ENCODE measurements at places on chromosomes 2 and 18.

DNA sequence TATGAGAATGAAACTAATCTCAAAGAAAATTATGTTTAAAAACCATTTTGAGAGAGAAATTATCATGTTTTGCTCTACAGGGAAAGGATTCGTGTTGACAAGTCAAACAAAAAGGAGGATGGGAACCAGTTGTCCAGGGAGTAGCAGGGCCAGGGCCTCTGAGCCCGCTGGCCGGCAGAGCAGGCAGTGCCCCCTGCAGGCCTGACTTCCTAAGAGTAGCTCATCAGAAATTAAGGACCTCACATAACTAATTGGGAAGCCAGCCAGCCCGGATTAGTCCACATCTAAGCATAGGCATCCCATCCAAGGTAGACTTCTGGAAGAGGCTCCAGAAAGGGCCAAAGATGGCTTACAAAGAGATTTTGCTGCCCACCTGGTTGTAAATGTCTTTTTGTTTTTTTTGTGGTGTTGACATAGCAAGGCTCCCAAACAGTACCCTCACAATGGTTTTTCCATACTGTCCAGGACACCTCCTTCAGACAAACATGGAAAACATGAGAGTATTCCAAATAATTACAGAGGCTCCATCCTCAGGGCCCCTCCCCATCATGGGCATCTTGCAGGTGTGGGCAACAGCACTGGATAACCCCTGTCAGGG lies 241.2 kb upstream of the TANK start:
- peak; percentile 41 for DNase-seq

DNA sequence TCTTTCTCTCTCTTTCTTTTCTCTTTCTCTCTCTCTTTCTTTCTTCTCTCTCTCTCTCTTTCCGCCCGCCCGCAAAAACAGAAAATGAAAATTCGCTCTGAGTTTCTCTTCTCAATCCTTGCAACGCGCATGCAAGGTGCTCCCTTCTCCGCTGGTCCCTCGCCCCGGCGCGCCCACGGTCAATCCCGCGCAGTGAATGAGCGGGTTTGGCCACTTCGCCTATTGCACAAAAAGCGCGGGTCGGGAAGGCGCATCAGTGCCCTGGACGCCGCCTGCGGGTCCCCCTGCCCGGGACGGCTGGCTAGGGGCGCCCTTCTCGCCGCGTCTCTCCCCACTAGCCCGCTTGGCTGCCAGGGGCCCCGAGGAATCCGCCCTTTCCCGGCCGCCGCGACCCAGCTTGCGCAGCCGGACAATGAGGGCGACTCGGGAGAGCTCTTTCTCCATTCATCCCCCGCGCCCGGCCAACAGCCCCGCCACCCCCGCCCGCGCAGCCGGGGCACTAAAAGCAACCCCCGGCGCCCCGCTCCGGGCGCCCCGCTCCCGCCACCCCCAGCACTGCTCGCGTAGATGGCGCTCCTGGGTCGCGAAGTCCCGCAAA lies 706 bp downstream of the LAMA1 start:
- no peak for DNase-seq

DNA sequence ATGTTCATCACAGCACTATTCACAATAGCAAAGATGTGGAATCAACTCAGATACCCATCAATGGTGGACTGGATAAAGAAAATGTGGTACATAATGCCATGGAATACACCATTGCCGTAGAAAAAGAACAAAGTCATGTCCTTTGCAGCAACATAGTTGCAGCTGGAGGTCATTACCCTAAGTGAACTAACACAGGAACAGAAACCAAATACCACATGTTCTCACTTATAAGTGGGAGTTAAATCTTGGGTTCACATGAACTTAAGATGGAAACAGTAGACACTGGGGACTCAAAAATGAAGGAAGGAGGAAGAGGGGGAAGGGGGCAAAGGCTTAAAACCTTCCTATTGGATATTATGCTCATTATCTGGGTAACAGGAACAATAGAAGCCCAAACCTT lies 228.1 kb upstream of the RAB6C start:
- no peak for DNase-seq

GRCh38 chr2:175445281-175445680 lies 263.8 kb upstream of the ATP5MC3 start:
- no peak for DNase-seq

DNA sequence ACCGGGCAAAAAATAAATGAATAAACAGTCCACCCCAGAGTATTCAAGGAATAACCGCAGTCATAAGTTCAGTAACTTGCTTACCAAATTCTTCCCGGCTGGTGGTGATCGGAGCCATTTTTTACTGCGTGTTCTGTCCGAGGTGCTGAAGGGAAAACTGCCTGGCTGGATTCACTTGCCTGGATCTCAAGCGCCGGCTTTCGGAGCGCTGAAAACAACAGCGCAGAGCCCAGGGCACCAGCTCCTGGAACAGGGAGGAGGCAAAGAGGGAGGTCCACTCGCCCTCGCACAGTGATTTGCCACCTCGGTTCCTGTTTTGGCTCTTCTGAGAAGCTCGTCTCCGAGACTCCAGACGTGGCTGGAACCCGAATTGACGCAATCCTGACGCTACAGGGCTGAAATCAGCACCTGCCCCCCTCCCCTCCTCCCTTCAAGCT lies at the start of gene SYT4:
TSS of gene SYT4 (minus strand) at position 327 of the 437 bp plus-strand sequence. CDS start at position 118, 209 bp downstream.
- no peak for DNase-seq

GRCh38 chr2:216350214-216350791 lies 22.0 kb downstream of the MARCHF4 start:
- peak; percentile 48 for DNase-seq

DNA sequence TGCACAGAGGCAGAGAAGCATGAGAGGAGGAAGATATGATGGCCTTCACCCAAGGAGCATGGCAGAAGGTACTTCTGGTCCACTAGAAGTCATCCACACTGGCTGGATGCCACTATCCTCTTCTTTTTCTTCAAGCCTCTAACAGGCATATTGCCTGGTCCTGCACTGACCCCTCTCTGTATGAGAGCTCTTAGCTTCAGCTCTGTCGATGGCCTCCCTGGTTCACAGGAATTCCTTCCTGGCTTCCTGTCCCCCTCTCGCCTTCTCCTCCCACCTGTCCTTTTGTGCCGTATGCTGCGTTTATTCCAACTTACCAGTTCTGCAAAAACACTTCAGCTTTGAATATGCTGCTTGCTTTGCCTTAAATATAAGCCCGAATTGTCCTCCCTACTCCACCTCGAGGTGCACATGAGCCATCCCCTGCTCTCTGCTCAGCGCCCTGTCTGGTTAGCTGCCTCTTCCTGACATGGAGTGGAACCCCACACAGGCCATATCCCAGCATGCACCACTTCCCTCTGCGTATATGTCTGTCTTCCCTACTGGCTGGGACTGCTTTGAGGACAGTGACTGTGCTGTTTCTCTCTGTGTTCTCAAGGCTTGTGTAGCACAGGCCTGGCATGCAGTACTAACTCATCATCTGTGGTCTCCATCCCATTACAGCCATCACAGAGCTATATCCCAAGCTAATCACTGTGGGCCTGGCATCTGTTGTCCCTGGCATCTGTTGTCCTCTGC lies 474.9 kb downstream of the EIPR1 start:
- DNase-seq: no peak

GRCh38 chr2:181750305-181750704 lies 70.0 kb upstream of the NEUROD1 start:
- DNase-seq: no peak

- DNase-seq: no peak
Measured at GRCh38 chr2:140201572-140201971, 1421.4 kb upstream of the NXPH2 start.

DNA sequence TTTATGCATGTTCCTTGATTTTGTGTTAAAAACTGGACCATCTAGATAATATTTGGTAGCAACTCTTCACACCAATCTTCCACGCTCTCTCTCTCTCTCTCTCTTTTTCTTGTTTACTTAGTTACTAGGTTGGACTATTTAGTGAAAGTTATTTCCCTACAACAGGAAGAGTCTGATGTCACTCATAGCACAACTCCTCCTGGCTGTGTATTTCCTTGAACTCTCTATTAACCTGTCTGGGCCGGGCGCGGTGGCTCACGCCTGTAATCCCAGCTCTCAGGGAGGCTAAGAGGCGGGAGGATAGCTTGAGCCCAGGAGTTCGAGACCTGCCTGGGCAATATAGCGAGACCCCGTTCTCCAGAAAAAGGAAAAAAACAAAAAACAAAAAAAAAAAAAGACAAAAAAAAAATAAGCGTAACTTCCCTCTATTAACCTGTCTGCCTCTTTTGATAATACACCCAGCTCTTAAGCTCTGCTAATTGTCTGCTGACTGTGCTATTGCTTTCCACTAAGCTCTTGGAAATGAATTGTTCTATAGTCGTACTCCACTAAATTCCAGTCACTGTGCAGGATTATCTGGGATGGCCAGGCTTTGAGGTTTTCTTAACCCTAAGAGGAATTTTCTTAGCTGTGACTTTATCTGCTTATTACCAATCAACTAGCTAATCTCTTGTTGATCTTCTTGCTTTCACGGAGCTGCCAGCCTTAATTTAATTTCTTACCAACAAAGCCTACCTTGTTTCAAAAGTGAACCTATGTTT lies 18.1 kb upstream of the CDH19 start:
- DNase-seq: no peak

DNA sequence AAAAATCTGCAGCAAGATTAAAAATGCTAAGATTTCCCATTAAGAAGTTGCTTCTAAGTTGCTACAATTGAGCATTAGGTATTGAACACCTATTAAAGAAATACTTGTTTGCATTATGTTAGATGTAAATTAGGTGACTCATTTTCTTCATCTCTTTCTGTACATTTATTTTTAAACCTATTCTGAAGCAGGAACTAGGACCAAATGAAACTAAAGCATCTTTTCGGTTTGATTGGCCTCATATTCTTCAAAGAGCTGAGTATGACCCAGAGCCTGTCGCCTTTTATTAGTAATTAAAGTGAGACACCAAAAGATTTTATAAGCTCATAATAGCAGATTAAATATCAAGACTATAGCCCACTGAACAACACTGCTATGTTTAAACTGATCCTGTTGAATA lies 83.4 kb upstream of the ZEB2 start:
- DNase-seq: no peak

- DNase-seq: no peak
Measured at GRCh38 chr2:206968134-206969086, 29.1 kb downstream of the CPO start.

- DNase-seq: no peak
Measured at GRCh38 chr18:37249171-37249886, 316.3 kb downstream of the CELF4 start.

- DNase-seq: no peak
Measured at GRCh38 chr2:85053802-85054201, 79.4 kb upstream of the TCF7L1 start.

- DNase-seq: no peak
Measured at GRCh38 chr2:78701546-78701945, 324.0 kb upstream of the REG3G start.

DNA sequence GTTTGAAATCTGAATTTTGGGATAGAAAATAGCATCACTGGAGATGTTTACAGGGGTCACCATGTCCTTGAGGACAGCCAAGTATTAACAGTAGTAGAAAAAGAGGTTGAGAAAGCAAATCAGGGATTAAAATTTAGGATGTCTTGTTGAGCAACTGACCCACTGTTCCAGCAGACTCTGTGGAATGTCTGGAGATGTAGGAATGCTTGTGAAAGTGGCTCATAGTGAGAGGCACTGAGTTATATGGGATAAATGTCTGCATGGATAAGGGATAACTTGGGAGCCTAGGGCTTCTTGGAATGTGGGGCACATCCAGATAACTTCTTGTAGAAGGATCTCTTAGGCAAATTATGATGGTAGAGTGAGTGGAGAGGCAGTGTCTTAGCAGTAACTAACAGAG lies 495.0 kb downstream of the TMX3 start:
- DNase-seq: no peak

GRCh38 chr18:30588673-30589164 lies 453.8 kb downstream of the DSC3 start:
- DNase-seq: no peak

- DNase-seq: no peak
Measured at GRCh38 chr2:221370076-221370856, 201.8 kb downstream of the EPHA4 start.

GRCh38 chr2:177817300-177817699 lies 255.3 kb downstream of the PDE11A start:
- no peak for DNase-seq

- peak; percentile 63 for DNase-seq
Measured at GRCh38 chr2:111054791-111055691, 65.7 kb upstream of the BCL2L11 start.

GRCh38 chr2:9813312-9814128 lies 29.8 kb upstream of the TAF1B start:
- DNase-seq: peak; percentile 84

DNA sequence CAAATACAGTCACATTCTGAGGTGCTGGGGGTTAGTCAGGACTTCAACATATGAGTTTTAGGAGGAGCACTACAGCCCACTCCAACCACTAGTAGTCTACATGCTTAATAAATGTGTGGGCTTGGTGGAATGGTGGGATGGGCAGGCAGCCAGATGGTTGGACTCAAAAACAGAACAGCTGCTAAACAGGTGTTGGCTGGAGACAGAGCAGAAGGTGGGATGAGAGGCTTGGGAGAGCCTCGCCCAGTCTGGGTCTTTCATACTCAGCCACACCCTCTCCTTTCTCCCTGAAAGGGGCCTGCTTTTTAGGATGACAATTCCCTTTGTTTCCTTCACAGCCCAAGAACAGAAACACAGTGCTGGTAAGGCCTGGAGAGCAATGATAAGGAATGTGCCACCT lies 143.9 kb upstream of the KLHL29 start:
- DNase-seq: no peak

DNA sequence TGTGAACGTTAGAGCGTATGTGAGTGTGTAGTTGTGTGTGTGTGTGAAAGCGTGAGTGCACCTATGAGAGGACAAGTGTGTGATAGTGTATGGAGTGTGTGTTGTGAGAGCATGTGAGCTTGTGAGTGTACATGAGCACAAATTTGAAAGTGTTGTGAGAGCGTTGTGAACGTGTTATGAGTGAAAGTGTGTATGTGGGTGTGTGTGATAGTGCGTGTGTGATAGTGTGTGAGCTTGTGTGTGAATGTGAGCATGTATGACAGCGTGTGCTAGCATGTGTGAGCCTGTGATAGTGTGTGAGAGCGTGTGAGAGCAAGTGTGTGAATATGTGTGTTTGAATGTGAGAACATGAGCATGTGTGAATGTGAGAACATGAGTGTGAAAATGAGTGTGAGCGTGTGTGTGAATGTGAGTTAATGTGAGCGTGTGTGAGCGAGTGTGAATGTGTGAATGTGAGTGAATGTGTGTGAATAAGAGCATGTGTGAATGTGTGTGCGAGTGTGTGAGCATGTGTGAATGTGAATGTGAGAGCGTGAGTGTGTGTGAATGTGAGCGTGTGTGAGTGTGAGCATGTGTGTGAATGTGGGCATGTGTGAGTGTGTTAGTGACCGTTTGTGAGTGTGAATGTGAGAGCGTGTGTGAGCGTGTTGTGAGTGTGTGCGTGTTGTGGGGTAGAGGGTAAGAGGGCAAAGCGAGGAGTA lies 25.0 kb downstream of the RALB start:
- no peak for DNase-seq

DNA sequence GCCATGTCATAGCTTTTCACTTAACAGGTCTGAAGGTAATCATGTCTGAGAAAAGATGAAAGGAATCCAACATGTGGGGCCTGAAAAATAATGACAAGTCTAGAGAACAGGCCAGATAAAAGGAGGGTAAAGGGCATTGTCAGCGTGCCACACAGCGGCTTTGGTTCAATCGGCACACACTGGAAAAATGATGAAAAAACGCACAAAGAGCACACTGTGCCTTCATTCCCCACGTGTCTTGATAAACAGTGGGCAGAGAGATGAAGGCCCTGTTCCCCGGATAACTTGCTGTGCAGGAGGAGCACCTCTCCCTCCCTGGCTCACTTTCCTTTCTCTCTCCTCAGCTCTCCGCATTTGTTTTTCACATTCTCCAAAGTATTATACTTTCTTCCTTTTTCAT lies 766.3 kb downstream of the TDRD15 start:
- no peak for DNase-seq

GRCh38 chr2:15253835-15254286 lies 307.3 kb downstream of the NBAS start:
- DNase-seq: no peak

GRCh38 chr2:22944143-22944542 lies 440.8 kb upstream of the KLHL29 start:
- no peak for DNase-seq

Data from activated T-cell treated with anti-CD3 and anti-CD28 coated beads, Interleukin-2, amount 50 U/mL, for 24 hours (primary cell).